CD4-positive, CD25-positive, alpha-beta regulatory T cell (primary cell): ENCODE measurements at places on chromosomes 12 and 14. TPM values are rescaled to one million over a fixed set of nuclear protein-coding genes. Genes with fewer than 3 reads are reported as not detected.
A peak's percentile ranks its signal among the peaks of the same experiment; 100 is the strongest.

GRCh38 chr14:24068711-24069410, 2.5 kb upstream of the CPNE6 start:
- no peaks in the 10 kb centered on the region for H3K27me3 ChIP-seq
- H3K4me1 ChIP-seq, result no peaks in the 10 kb centered on the region
- H3K36me3 ChIP-seq, result no peaks in the 10 kb centered on the region
- H3K4me3 ChIP-seq, result no peak overlapping the region

GRCh38 chr14:92844204-92844603, 50.1 kb downstream of the GOLGA5 start:
- H3K4me3 ChIP-seq, result no peak overlapping the region
- H3K4me1 ChIP-seq, result peaks cover 31% of the 10 kb centered on the region
- no peaks in the 10 kb centered on the region for H3K27me3 ChIP-seq
- no peak overlapping the region for H3K27ac ChIP-seq

- H3K4me3 ChIP-seq, result no peak overlapping the region
- no peaks in the 10 kb centered on the region for H3K36me3 ChIP-seq
- no peak for DNase-seq
Observed at GRCh38 chr14:60197629-60198303, 32.6 kb upstream of the DHRS7 start.

Gene LTB4R2
- total RNA-seq, result 18.1 TPM

- peak; percentile 21 for DNase-seq
- H3K27me3 ChIP-seq, result no peaks in the 10 kb centered on the region
- peak overlapping the region; percentile 94 for H3K4me3 ChIP-seq
- no peaks in the 10 kb centered on the region for H3K36me3 ChIP-seq
- H3K4me1 ChIP-seq, result peaks cover 21% of the 10 kb centered on the region
Observed at GRCh38 chr12:54358191-54358944, 5.9 kb downstream of the GPR84 start.

Gene TPPP2
- not detected for total RNA-seq

- H3K27ac ChIP-seq, result no peak overlapping the region
- H3K36me3 ChIP-seq, result no peaks in the 10 kb centered on the region
- H3K4me3 ChIP-seq, result no peak overlapping the region
- no peaks in the 10 kb centered on the region for H3K27me3 ChIP-seq
- H3K4me1 ChIP-seq, result peaks cover 18% of the 10 kb centered on the region
Observed at GRCh38 chr12:64603183-64603841, 7.0 kb upstream of the RASSF3 start.

DNA sequence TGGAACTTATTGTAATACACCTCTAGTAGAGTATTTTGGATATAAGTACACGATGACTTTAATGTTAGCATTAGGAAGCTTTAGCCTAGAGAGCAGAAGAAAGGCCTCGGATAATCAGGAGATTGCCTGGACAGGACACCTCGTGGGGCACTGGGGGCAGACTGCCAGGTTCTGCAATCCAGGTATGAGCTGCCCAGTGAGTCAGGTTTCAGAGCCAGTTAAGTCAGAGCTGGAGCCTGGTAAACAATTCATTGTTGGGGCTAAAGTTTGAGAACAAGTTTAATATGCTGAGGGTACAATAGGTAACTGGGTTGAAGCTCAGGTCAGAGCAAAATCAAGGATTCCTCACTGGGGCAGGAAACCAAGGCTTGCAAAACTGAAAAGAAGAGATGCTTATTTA, 107.4 kb downstream of the RERGL start:
- no peaks in the 10 kb centered on the region for H3K4me1 ChIP-seq
- H3K27me3 ChIP-seq, result no peaks in the 10 kb centered on the region
- no peak overlapping the region for H3K4me3 ChIP-seq
- no peaks in the 10 kb centered on the region for H3K36me3 ChIP-seq
- no peak overlapping the region for H3K27ac ChIP-seq

Gene KRT8
- total RNA-seq, result not detected

Gene SOCS2
- total RNA-seq, result 10.4 TPM

- H3K27me3 ChIP-seq, result no peaks in the 10 kb centered on the region
- no peaks in the 10 kb centered on the region for H3K36me3 ChIP-seq
- no peak overlapping the region for H3K4me3 ChIP-seq
- H3K4me1 ChIP-seq, result no peaks in the 10 kb centered on the region
- DNase-seq, result no peak
Observed at GRCh38 chr12:132268674-132269073, 60.7 kb downstream of the GALNT9 start.

GRCh38 chr12:110686294-110686903, 2.5 kb downstream of the HVCN1 start:
- no peak overlapping the region for H3K4me3 ChIP-seq
- DNase-seq, result no peak
- no peaks in the 10 kb centered on the region for H3K27me3 ChIP-seq
- H3K27ac ChIP-seq, result no peak overlapping the region

Gene DIO2
- not detected for total RNA-seq

GRCh38 chr12:116766746-116767145, 28.6 kb downstream of the RNFT2 start:
- DNase-seq, result no peak
- H3K36me3 ChIP-seq, result no peaks in the 10 kb centered on the region
- H3K4me3 ChIP-seq, result no peak overlapping the region
- H3K27me3 ChIP-seq, result no peaks in the 10 kb centered on the region

GRCh38 chr14:25007832-25008231, 42.1 kb downstream of the STXBP6 start:
- DNase-seq, result no peak
- no peaks in the 10 kb centered on the region for H3K36me3 ChIP-seq
- peaks cover 2% of the 10 kb centered on the region for H3K27me3 ChIP-seq
- no peaks in the 10 kb centered on the region for H3K4me1 ChIP-seq

DNA sequence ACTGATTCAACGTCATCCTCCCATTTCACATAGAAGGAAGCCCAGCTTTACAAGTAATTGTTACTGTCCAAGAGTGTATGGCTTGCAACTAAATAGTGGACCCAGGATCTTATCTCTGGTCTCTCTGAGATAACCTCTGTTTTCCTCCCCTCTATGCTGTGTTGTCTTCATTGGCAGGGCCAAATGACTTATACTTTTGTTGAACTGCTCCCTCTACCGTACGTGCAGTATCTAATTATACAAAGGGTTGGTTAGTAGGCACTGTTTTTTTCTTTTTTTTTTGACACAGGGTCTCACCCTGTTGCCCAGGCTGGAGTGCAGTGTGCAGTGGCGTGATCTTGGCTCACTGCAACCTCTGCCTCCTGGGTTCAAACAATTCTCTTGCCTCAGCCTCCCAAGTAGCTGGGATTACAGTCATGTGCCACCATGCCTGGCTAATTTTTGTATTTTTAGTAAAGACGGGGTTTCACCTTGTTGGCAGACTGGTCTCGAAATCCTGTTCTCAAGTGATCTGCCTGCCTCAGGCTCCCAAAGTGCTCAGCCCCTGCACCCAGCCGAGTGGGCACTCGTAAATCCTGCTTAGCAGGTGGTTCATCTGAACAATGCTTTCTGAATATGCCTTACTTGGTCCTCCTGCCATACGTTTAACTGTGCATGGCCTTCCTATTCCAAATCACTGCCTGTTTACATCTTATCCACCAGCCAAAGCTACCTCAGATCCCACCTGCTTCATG, 162.1 kb downstream of the ADCK1 start:
- no peak for DNase-seq
- no peak overlapping the region for H3K27ac ChIP-seq
- no peaks in the 10 kb centered on the region for H3K36me3 ChIP-seq
- H3K4me1 ChIP-seq, result no peaks in the 10 kb centered on the region
- H3K27me3 ChIP-seq, result peaks cover 4% of the 10 kb centered on the region

DNA sequence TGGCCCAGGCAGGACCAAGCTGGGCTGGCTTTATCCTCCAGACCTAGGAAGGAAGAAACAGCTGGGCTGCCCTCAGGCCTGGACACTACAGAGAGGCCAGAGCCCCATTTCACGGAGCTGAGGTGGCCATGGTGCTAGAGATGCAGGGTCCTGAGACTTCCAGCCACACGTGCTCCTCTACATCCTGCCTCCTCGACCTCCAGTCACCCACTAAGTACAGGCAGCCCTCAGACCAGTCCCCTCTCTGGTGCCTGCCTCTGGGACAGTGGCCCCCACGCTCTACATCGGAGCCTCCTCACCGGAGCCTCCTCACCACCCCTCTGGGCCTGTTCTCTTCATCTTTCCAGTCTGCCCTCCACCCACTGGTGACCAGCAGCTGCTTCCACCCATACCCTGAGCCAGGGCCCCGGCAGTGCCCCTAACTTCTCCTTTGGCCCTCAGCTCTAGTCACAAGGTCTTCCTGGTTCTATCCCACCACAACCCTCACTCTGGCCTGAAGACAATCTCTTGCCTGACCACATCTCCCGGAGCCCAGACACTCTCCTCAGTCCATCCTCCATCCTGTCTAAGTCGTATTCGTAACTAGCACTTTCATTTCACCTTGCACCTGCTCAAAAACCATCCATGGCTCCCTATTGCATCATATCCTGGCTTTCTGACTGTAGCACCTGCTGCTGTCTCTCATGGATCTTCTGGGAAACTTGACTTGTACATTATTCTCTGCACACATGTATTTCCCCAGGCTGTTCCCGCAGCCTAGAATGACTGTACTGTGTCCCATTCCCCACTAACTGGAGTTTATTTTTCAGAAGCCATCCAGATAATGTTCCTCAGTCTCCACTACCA, 43.9 kb downstream of the DIO3 start:
- DNase-seq, result no peak
- no peak overlapping the region for H3K27ac ChIP-seq
- no peak overlapping the region for H3K4me3 ChIP-seq
- H3K36me3 ChIP-seq, result no peaks in the 10 kb centered on the region
- peaks cover 7% of the 10 kb centered on the region for H3K27me3 ChIP-seq

GRCh38 chr14:92982956-92983355, 60.0 kb downstream of the CHGA start:
- DNase-seq, result no peak
- peaks cover 13% of the 10 kb centered on the region for H3K36me3 ChIP-seq
- H3K4me3 ChIP-seq, result no peak overlapping the region
- H3K27ac ChIP-seq, result no peak overlapping the region
- no peaks in the 10 kb centered on the region for H3K4me1 ChIP-seq
- H3K27me3 ChIP-seq, result no peaks in the 10 kb centered on the region

DNA sequence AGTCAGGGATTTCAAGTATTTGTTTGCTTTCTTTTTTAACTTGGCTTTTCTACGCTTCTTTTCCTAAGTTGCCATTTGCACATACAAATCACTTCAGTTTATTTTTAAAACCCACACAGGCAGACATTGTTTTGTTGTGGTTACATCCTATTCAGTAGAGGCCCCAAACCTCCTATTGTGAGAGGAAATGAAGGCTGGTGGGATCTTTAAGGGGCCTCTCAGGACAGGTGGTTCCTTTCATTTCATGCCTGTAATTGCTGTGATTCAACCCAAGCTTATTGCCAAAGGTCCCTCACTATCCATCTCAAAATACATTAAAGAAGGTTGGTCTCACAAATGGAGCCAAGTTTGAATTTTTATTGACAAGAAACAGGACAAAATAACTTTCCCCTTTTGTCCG, 257.1 kb downstream of the ADAMTS20 start:
- no peak for DNase-seq
- H3K36me3 ChIP-seq, result no peaks in the 10 kb centered on the region
- H3K27ac ChIP-seq, result no peak overlapping the region
- no peaks in the 10 kb centered on the region for H3K4me1 ChIP-seq
- H3K27me3 ChIP-seq, result no peaks in the 10 kb centered on the region

Gene NOVA1
- 0.39 TPM for total RNA-seq

DNA sequence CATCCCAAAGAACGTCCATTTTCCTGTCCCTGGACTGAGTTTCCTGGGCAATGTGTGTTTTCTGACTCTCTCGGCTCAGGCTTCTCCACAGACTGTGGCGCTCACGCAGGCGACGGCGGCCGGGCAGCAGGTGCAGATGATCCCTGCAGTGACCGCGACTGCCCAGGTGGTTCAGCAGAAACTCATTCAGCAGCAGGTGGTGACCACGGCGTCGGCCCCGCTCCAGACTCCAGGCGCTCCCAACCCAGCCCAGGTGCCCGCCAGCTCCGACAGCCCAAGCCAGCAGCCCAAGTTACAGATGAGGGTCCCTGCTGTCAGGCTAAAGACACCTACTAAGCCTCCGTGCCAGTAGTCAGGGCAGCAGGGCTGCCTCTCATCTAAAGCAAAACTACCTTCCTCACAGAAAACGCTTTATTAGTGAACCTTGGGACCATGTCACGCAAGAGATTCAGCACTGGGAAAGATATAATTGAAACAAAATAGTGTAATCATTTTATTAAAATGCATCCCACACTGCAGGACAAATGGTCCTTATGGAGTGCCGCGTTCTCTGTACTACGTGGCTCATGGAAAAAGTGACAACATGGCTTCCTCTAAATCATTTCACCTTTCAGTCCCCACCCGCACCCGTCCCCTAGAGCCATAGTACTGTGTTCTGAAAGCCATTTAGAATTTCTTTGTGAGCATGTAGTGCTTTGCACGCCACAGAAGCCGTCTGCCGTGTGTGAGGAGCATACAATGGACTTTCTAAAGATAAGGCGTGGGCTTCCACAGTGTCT, 66.6 kb downstream of the DDX51 start:
- no peaks in the 10 kb centered on the region for H3K27me3 ChIP-seq
- no peaks in the 10 kb centered on the region for H3K4me1 ChIP-seq
- peaks cover 48% of the 10 kb centered on the region for H3K36me3 ChIP-seq
- H3K27ac ChIP-seq, result no peak overlapping the region
- H3K4me3 ChIP-seq, result no peak overlapping the region

Gene PPM1H
- total RNA-seq, result 0.99 TPM
